H9 (cell line): ENCODE measurements at places on chromosomes 4 and X. TPM values are rescaled to one million over a fixed set of nuclear protein-coding genes. Genes with fewer than 3 reads are reported as not detected.
A peak's percentile ranks its signal among the peaks of the same experiment; 100 is the strongest.

- H3K4me1 ChIP-seq = no peaks in the 10 kb centered on the region
- no peak overlapping the region for H3K27ac ChIP-seq
- DNase-seq = no peak
- no peaks in the 10 kb centered on the region for H3K27me3 ChIP-seq
These were observed 49.9 kb upstream of the SLC4A4 start for GRCh38 chr4:71288875-71289274.

The TMEM156 gene
- total RNA-seq = not detected in 2 replicates

The SAGE1 gene
- total RNA-seq = not detected in 2 replicates

GRCh38 chrX:128816919-128817318 is 706.4 kb downstream of the SMARCA1 start:
- H3K27me3 ChIP-seq = no peaks in the 10 kb centered on the region; the same call in 1 of the 2 replicates
- no peaks in the 10 kb centered on the region; the same call in 1 of the 2 replicates for H3K4me1 ChIP-seq
- peak; percentile 24 for DNase-seq
- no peaks in the 10 kb centered on the region for H3K36me3 ChIP-seq
- no peak overlapping the region for H3K4me3 ChIP-seq

DNA sequence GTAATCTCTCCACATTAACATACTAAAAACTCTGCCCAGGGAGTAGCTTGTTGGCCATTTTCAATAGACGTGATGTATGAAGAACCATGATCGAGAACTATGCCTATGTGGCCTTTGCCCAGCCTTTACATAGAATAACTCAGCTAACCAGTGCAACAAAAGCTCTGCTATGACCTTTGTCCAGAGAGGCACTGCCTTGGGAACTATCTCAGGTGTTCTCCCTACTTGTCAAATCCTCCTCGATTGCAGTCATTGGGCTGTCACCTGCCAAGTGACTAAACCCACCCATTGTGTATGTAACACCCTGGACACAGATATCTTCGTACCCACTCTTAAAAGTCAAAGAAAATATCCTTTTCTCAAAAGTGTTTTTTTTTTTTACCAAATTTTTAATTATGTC is 610.3 kb upstream of the GALNTL6 start:
- H3K4me1 ChIP-seq = no peaks in the 10 kb centered on the region
- no peak for DNase-seq
- no peak overlapping the region for H3K4me3 ChIP-seq
- H3K36me3 ChIP-seq = no peaks in the 10 kb centered on the region
- no peak overlapping the region for H3K27ac ChIP-seq

GRCh38 chr4:43331226-43332051 is 438.9 kb downstream of the GRXCR1 start:
- no peak overlapping the region for H3K27ac ChIP-seq
- H3K4me1 ChIP-seq = no peaks in the 10 kb centered on the region
- H3K4me3 ChIP-seq = no peak overlapping the region
- no peak for DNase-seq
- no peaks in the 10 kb centered on the region for H3K36me3 ChIP-seq

DNA sequence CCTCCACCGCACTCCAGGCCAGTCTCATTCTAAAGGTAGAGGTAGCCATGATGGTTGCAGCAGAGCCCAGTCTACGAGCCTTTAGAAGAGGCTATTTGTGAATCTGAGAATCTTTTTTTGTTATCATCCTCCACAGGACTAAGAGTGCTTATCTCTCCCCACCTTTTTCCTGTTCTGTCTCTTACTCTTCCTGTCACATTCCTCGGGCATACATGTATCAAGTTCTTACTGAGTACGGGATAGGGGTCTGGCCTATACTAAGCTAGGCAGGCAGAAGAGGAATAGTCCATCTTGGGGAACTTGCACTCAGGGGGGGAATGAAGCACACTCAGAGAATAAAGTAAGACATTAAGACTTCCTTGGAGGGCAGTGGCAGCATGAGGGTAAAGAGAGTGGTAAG is 25.7 kb downstream of the LAS1L start:
- no peaks in the 10 kb centered on the region for H3K27me3 ChIP-seq
- no peaks in the 10 kb centered on the region for H3K4me1 ChIP-seq
- DNase-seq = no peak
- no peak overlapping the region for H3K4me3 ChIP-seq

- no peak for DNase-seq
- H3K4me1 ChIP-seq = no peaks in the 10 kb centered on the region
- no peaks in the 10 kb centered on the region for H3K36me3 ChIP-seq
- no peak overlapping the region for H3K4me3 ChIP-seq
These were observed 39.9 kb downstream of the CCNG2 start for GRCh38 chr4:77196866-77197265.

The TREX2 gene
- 1.1 and 1.3 TPM in 2 replicates for total RNA-seq

DNA sequence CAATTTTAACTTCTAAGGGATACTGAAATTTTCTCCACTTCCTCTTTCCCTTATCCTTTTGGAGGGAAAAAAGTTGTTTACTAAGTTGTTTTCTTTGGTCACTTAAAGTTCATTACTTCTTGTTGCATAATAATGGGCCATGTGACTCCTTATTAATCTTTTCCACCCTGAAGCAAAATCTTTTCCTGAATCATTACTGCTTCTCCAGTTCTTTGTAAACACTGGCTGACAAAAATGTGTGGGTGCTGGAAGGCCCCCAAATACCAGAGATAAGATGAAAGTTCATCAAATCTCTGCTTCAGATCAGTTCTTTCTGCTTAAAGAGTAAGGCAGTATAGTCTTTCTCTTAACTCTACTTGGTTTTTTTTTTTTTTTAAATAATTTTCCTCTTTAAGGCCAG is 108.9 kb upstream of the NHS start:
- peaks cover 25% of the 10 kb centered on the region for H3K36me3 ChIP-seq
- no peak for DNase-seq
- H3K4me3 ChIP-seq = no peak overlapping the region
- no peak overlapping the region for H3K27ac ChIP-seq

DNA sequence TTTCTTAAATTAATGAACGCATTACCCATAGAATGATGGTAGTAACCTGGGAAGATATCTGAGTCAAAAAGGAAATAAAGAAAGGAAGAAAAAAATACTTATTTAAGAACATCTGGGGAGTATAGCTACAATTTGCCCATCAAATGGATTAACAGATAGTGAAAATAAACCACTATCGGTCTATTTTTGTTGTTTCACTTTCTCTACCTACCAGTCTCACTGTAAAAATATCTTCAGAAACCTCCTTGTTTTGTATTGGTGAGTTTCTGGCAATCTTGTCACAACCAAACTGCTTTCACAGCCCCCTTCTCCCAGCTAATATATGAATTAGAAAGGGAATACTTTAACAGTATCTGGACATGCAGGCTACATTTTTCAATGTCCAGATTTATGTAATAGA is 783.5 kb downstream of the STPG2 start:
- DNase-seq = no peak
- peaks cover 31% of the 10 kb centered on the region for H3K36me3 ChIP-seq
- no peak overlapping the region for H3K4me3 ChIP-seq
- H3K27me3 ChIP-seq = no peaks in the 10 kb centered on the region
- H3K4me1 ChIP-seq = no peaks in the 10 kb centered on the region

DNA sequence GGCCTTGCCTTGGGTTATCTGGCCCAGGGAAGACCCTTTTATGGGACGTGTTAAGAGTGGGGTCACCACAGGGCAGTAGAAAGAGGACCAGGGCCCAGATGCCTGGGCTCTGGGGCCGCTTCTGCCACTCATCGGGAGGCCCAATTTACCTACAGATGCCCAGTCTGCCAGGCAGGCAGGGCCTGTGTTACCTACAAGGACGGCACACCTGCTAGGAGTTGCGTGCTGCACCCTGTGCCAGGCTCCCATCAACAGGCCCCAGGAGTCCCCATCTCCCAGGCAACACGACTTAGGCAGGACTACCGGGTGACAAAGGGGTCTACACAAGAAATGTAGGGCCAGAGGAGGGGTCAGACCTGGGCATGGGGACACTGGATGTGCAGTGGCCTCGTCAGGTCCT is 34.6 kb downstream of the WDR1 start:
- peaks cover 34% of the 10 kb centered on the region; the same call in 2 of the 3 replicates for H3K36me3 ChIP-seq
- no peaks in the 10 kb centered on the region for H3K4me1 ChIP-seq
- no peaks in the 10 kb centered on the region for H3K27me3 ChIP-seq
- H3K4me3 ChIP-seq = no peak overlapping the region
- DNase-seq = no peak

The NLRP2B gene
- total RNA-seq = not detected in 2 replicates

GRCh38 chrX:31251336-31251735 is 179.5 kb upstream of the FTHL17 start:
- peaks cover 3% of the 10 kb centered on the region for H3K36me3 ChIP-seq
- no peaks in the 10 kb centered on the region for H3K27me3 ChIP-seq
- H3K4me1 ChIP-seq = no peaks in the 10 kb centered on the region
- H3K27ac ChIP-seq = no peak overlapping the region
- no peak for DNase-seq
- H3K4me3 ChIP-seq = no peak overlapping the region

GRCh38 chr4:37268319-37268718 is 23.8 kb downstream of the NWD2 start:
- H3K4me3 ChIP-seq = no peak overlapping the region
- H3K4me1 ChIP-seq = no peaks in the 10 kb centered on the region
- DNase-seq = no peak
- H3K36me3 ChIP-seq = no peaks in the 10 kb centered on the region
- H3K27me3 ChIP-seq = no peaks in the 10 kb centered on the region
- H3K27ac ChIP-seq = no peak overlapping the region

The CPE gene
- 10.0 and 11.6 TPM in 2 replicates for total RNA-seq

The ZBTB49 gene
- 6.7 and 8.7 TPM in 2 replicates for total RNA-seq

The DIAPH2 gene
- 45.1 and 45.4 TPM in 2 replicates for total RNA-seq

- peak; percentile 85 for DNase-seq
- no peaks in the 10 kb centered on the region for H3K36me3 ChIP-seq
- H3K4me3 ChIP-seq = peak overlapping the region; percentile 68; the same call in 2 of the 3 replicates
- H3K4me1 ChIP-seq = no peaks in the 10 kb centered on the region; the same call in 1 of the 2 replicates
These were observed 19.5 kb downstream of the SMPX start for GRCh38 chrX:21738210-21738949.

GRCh38 chr4:26420438-26420837 is 69.8 kb downstream of the CCKAR start:
- H3K27me3 ChIP-seq = no peaks in the 10 kb centered on the region
- no peak for DNase-seq
- no peak overlapping the region for H3K4me3 ChIP-seq
- peaks cover 7% of the 10 kb centered on the region; the same call in 1 of the 2 replicates for H3K4me1 ChIP-seq

The GRPEL1 gene
- total RNA-seq = 40.7 and 41.3 TPM in 2 replicates

The FAM9C gene
- total RNA-seq = 0.09 TPM in 1 of 2 replicates, not detected in the other

GRCh38 chrX:41308884-41309647 is 24.9 kb upstream of the DDX3X start:
- peaks cover 2% of the 10 kb centered on the region; the same call in 1 of the 2 replicates for H3K4me1 ChIP-seq
- H3K4me3 ChIP-seq = no peak overlapping the region
- no peaks in the 10 kb centered on the region for H3K27me3 ChIP-seq
- peaks cover 3% of the 10 kb centered on the region; the same call in 1 of the 3 replicates for H3K36me3 ChIP-seq
- DNase-seq = no peak
- H3K27ac ChIP-seq = no peak overlapping the region

- H3K4me1 ChIP-seq = no peaks in the 10 kb centered on the region
- H3K36me3 ChIP-seq = no peaks in the 10 kb centered on the region
- no peak overlapping the region for H3K4me3 ChIP-seq
- no peaks in the 10 kb centered on the region; the same call in 1 of the 2 replicates for H3K27me3 ChIP-seq
- no peak overlapping the region for H3K27ac ChIP-seq
- DNase-seq = no peak
These were observed 558.8 kb downstream of the MID1IP1 start for GRCh38 chrX:39360101-39360500.

The WDR17 gene
- 2.0 and 2.6 TPM in 2 replicates for total RNA-seq

- H3K4me3 ChIP-seq = no peak overlapping the region
- H3K36me3 ChIP-seq = no peaks in the 10 kb centered on the region
- no peak for DNase-seq
- no peak overlapping the region for H3K27ac ChIP-seq
These were observed 820 bp upstream of the MAB21L2 start for GRCh38 chr4:150581056-150581605.

DNA sequence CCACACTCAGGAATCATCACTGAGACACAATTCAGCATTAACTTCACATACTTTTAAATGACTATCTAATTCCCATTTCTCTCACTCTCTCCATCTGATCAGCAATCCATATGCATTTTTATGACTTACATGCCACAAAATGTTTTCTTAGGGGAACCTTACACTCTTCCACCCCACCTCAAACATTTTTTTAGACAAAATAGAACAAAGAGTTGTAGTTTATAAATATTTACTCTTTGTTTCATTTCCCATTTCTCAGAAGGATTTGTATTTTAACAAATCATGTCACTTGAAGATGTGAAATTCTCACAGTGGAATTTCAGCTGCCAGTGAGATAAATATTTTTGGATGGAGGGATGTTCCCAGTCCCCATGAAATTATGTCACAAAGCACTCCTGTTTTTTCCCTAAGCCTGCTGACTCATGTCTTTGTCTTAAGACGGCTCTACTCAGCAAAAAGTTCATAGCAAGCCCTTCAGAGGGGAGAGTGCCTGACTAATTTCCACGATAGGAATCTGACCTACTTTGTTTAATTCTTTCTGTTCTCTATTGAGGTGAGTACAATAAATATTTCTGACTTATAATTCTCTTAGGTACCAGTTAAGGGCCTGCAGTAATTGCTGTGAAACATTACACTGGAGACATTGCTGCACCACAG is 257.7 kb downstream of the THOC2 start:
- no peak for DNase-seq
- H3K4me1 ChIP-seq = no peaks in the 10 kb centered on the region
- no peaks in the 10 kb centered on the region for H3K36me3 ChIP-seq
- H3K4me3 ChIP-seq = no peak overlapping the region
- no peaks in the 10 kb centered on the region for H3K27me3 ChIP-seq

DNA sequence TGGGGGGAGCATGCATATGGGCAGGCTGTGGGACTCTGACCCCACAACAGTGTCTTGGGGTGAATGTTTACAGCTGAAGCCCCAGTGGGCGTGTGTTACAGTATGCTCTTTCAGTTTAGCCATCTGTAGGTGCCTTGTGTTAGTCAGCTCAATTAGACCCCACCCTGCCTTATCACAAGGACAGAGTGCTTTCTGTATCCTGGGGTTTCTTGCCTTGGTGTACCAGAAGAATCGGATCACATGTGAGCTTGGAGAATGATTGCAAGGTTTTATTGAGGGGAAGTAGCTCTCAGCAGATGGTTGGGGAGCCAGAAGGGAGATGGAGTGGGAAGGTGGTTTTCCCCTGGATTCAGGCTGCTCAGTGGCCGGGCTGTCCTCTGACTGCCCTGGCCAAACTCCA is 27.3 kb downstream of the SH3BGRL start:
- no peak overlapping the region for H3K4me3 ChIP-seq
- no peak for DNase-seq
- H3K36me3 ChIP-seq = peaks cover 5% of the 10 kb centered on the region
- no peaks in the 10 kb centered on the region for H3K4me1 ChIP-seq

GRCh38 chr4:57498251-57498650 is 388.1 kb upstream of the IGFBP7 start:
- no peak for DNase-seq
- H3K4me3 ChIP-seq = no peak overlapping the region
- H3K4me1 ChIP-seq = no peaks in the 10 kb centered on the region
- H3K27me3 ChIP-seq = no peaks in the 10 kb centered on the region
- no peaks in the 10 kb centered on the region; the same call in 2 of the 3 replicates for H3K36me3 ChIP-seq
- no peak overlapping the region for H3K27ac ChIP-seq
